Activated CD4-positive, alpha-beta T cell treated with anti-CD3 and anti-CD28 coated beads for 1 hour (primary cell): ENCODE measurements at places on chromosomes 2 and 18.

- no peak for DNase-seq
These were observed 66.9 kb upstream of the RBM44 start for GRCh38 chr2:237731663-237732062.

- DNase-seq, result no peak
These were observed 584.8 kb downstream of the TSN start for GRCh38 chr2:122340246-122340645.

DNA sequence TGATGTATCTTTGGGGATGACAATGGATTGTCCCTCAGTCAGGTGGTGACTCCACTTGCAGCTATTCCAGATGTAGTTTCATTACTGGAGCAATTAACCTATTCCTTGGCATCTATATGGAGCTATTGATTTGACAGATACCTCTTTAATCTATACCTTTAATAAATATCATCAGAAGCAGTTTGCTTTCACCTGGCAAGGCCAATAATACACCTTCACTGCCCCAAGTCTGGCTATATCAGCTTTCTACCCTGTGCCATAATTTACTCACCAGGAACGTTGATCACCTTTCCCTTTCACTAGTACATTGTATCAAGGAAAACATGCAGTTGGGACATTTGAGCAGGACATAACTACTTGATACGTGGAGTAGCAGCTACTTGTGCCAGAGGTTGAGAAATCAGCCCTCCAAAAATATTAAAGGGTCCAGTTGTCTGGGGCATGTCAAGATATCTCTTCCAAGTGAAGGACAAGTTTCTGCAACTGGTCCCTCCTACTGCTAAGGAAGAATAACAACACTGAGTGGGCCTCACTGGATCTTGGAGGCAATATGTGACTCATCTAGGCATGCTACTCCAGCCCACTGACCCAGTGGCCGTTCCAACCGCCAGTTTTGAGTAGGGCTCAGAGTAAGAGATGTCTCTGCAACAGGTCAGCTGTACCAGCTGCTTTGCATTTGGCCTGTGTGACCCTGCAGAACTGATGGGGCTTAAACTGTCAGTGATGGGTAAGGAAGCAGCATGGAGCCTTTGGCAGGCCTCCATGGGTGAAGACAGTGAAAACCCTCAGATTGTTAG lies 67.0 kb downstream of the PSMG2 start:
- DNase-seq, result no peak

- DNase-seq, result no peak
These were observed 25.7 kb upstream of the MSGN1 start for GRCh38 chr2:17790536-17790935.
